ENCODE measurements at places on chromosomes 16 and 17.

GRCh38 chr16:1645914-1646525, 32.1 kb upstream of the JPT2 start:
- DNase-seq: peak; percentile 15

DNA sequence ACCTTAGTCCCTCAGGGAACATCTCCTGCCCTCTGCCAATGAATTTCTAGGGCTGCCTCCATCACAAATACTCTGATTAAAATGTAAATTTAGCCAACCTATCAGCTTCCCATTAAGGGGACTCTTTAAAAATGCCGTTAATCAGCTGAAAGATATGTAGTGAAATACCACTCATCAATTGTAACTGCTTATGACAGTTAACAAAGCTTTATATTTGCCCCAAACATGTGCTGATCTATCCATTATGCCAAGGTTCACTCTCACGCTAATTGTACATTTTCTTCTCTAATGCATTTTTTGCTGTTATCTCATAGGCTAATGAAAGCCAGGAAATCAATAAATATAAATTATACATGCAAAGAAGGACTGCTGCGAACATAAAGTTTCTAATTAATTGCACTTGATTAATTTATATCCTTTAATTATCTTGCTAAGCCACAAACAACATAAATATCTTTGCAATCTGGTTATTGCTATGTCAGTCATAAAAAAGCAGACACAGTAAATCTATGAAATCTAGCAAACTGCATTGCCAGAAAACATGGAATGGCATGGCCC, 601.4 kb upstream of the SALL1 start:
- no peak for DNase-seq

DNA sequence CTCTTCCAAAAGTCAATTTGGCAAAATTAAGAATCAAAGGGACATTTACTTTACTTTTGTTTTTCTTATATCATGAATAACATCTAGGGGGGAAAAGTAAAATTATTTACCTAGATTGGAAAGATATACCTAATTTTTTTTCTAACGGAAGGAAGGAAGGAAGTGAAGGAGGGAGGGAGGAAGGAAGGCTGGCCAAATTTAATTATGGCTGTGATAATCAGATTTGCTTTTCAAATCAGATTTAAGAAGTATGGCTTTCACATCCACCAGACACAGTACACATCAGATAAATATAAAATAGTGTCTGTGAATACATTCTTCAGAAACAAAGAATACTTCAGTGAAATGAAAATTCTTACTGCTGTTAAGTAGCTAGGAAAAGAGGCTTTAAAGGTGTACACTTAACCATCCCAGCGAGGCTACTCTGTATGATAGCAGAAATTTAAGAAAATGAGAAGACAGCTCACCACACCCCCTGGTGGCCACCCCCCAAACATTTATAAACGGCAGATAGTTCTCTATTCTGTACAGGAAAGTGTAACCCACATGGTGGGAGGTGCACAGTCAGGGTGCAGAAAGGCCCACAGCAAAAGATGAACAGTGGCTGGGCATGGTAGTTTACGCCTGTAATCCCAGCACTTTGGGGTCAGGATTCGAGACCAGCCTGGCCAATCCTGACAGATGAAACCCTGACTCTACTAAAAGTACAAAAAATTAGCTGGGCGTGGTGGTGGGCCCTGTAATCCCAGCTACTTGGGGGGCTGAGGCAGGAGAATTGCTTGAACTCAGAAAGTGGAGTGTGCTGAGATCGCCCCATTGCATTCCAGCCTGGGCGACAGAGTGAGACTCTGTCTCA, 150.8 kb downstream of the SSH2 start:
- DNase-seq: peak; percentile 62

DNA sequence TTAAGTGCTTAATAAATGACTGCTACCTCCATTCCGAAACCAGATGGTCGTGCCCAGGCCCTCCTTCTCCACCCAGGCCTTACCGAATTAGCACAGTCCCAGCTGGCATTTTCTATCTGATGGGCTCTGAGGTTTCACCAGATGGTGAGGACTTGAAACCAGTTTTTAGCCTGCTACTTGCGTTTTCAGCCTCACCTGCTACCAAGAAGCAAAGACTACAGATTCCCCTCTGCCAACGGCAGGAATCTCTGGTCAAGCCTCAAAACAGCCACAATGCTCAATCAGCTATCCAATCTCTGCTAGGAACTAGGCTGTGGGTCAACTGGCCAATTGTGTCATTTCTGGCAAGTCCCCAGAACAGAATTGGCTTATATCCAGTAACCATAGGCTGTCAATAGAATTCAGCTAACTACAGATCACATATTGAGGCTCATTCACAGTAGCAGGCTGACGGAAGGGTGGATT, 11.7 kb downstream of the PECAM1 start:
- DNase-seq: no peak

- peak; percentile 31 for DNase-seq
These were observed 5.0 kb upstream of the MYL4 start for GRCh38 chr17:47203984-47204721.

DNA sequence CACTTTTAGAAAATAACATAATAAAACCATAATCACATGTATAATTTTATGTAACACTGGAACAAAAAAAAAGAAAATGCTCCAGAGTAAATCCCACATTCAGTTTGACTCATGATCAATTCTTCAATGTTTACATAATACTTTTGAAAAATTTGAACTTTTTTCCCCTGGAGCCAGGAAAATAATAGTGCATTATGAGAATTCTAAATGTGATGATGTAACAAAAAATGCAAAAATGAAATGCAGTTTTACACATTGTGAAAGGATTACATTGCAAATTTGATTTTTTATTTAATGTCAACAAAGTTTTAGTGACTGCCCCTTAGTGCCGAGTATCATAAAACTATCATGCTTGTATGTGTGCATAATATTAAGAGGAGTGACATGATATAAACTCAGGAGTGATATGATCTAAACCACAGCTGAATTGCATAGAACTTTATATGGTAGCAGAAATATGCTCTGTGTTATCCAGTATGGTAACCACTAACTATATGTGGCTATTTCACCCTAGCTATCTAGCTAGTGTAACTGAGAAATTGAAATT, 238.2 kb downstream of the CDH8 start:
- DNase-seq: no peak

GRCh38 chr17:61524319-61524718, 66.7 kb downstream of the NACA2 start:
- DNase-seq: no peak

DNA sequence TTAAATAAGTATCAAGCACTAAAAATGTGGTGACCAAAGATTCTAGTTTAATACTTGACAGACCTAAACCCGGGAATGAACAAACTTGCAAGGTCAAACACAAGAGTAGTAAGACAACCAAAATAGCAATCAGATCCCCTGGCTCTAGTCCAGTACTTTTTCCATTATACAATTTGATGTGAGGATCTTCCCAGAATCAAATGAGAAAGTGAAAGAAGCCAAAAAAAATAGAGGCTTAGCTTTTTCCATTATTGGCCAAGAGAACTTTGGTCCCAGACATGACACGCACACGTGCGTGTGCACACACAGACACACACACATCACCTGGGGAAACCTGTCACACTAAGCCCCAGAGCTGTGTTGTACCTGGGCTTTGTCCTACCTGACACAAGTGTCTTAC, 300.6 kb upstream of the CDH5 start:
- DNase-seq: no peak

DNA sequence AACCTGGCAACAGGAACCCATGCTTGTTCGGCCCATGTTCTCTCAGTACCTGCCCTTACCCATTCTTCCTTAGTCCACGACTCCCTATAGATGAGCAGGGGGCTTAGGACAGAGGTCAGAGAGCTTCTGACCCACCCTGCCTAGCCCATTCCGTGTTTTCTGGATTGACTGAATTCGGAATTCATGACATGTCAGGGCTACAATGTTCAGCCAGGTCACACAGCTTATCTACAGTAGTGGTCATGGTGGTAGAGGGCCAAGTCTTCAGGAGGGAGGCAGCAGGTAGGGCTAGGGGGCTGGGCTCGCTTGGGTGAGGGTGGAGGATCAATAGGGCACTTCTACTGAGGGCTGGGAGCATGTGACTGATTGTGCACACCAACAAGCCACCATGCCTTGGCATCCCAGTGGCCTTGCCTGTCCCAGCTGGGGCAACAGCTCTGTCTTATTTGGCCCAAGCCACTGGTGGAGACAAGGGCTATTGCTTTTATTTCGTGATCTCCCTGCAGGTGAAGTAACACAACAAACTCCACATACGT, 3.1 kb downstream of the HEXIM2 start:
- DNase-seq: no peak

DNA sequence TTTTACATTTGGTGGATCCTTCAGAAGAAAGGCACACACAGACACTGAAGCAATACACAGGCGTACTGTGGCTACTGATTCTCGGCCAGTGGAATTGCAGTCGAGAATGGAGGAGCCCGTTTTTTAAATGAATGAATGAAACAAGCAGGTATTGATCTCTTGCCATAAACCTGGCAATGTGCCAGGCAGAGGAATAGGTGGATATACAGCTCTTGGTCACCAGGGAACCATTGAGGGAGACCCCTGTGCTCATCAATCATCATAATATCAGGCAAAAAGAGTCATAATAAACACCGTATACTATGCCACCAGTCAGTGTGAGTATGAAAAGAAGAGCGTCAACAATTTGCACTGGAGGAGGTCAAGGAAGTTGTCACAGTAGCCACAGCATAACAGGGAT, 140.3 kb upstream of the FOXF1 start:
- DNase-seq: no peak

GRCh38 chr17:38620551-38621277, 15.0 kb upstream of the SRCIN1 start:
- DNase-seq: no peak

- no peak for DNase-seq
These were observed 216.6 kb upstream of the IRX3 start for GRCh38 chr16:54503011-54503855.

- DNase-seq: no peak
These were observed 2.0 kb upstream of the PLA2G15 start for GRCh38 chr16:68242926-68243858.
